Activated effector memory CD4-positive, alpha-beta T cell treated with Interleukin-2 at 50 U/mL for 16 hours (primary cell): ENCODE measurements at places on chromosomes 7 and 10.

GRCh38 chr10:29714096-29714874 lies 79.5 kb upstream of the SVIL start:
- no peak for DNase-seq

- DNase-seq, result no peak
Measured at GRCh38 chr7:48875045-48875916, 49.1 kb upstream of the CDC14C start.

- no peak for DNase-seq
Measured at GRCh38 chr10:67115972-67116371, 190.1 kb downstream of the LRRTM3 start.

DNA sequence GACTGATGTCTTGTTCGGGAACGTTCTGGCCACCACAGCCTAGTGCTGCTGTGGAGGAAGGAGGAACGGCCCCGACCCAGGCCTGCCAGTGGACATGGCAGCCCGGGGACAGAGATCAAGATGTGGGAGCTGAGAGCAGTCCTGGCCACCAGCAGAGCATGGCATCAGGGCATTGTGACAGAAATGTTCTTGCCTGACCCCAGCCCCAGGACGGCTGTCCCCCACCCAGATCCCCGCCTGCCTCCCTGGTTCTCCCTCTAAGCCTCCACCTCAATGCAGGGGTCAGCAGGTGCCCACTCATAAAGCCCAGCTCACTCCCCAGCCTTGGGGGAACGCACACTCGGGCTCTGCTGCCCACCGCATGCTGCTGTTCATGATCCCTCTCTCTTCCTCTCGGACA lies 42.9 kb upstream of the HSPA12A start:
- DNase-seq, result no peak

GRCh38 chr10:63343476-63343875 lies 122.3 kb downstream of the JMJD1C start:
- no peak for DNase-seq

DNA sequence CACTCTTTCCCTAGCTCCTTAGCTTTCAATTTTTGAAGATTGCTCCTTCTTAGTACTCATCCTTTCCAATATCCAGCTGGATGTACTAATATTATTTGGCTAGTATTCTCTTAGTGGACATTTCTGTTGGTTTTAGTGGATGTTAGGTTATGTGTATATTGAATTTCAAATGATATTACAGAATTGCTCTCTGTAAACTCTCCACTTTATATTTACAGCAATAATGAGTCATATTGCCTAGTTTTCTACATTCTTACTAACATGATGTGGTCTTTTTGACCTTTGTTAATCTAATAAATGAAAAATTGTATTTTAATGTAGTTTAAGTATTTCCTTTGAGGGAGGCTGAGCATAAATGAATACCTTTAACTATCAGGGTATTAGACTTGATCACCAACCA lies 69.4 kb downstream of the BICC1 start:
- DNase-seq, result no peak

DNA sequence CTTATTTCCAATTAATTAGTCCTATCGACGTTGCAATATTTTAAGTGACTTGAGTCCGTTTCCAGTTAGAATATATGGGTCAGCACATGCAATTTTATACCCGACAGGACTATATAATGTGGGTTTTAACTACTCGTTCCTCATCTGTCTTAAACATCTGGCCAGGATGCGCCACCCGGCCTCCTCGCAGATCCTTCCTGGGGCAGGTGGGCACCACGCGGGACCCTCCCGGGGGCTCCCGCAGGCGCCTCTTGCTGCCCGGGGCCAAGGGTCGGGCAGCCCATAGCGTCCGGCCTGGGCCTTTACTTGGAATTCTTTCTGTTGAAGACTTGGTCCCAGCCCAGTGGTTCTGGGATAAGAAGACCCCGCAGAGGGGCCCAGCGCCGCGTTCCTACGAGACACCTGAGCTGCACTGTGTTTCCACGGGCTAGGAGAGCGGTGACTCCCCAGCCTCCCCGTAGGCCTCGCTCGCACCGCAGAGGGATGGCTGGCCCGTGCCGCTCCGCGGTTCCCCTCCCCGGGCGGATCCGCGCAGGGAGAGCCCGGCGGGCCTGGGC lies 10.1 kb upstream of the MNX1 start:
- no peak for DNase-seq

- DNase-seq, result no peak
Measured at GRCh38 chr10:126565441-126565840, 105.1 kb downstream of the C10orf90 start.

GRCh38 chr10:59279476-59279875 lies 82.9 kb downstream of the FAM13C start:
- no peak for DNase-seq

DNA sequence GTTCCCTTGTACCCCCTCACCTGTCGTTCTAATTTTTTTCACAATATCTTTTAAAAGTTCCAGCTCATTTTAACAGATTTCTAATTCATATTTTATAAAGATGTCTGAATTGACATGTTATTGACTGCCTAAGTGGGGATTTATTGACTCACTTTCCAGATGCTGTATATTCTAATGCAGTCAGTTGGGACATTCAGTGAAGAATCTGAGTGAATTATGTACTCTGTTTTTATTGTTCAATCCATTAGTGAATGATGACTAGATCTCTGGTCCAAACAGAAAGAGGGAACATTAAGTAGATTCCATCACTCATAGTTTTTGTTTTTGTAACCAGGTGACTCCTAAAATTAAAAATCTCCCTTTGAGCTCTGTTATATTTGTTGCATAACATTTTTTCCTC lies 54.3 kb downstream of the LOXL4 start:
- DNase-seq, result no peak

DNA sequence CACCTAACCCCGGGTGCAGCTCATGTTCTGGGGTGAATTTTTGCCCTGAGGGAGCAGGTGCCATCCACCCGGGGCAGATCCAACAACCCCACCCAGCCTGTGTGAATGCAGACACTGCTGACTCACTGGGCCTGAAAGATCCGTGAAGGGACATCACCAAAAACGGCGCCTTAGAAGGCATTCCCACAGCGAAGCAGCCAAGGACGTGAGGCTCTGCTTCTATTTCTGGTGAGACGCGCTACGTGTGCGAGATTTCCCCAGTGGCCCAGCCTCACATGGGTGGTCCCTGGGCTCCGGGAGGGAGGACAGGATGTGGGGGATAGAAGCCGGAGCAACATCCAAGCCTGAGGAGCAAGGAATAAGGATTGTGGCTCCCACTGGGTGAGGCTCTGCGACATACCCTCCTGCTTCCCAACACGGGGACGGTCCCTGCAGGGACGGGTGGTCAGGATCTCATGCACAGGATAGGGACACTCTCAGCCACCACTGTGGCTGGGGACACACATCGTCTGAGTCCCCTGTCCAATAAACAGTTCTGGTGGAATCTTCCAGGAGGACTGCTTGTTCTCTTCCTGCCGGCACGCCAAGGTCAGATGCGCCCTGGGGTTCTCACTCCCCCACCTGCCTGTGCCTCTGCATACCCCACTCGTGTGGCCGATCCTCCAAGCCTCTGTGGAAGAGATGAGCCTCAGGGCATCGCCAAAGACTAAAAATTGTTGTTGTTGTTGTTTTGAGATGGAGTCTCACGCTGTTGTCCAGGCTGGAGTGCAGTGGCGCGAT lies 70.2 kb downstream of the ZRANB1 start:
- no peak for DNase-seq

DNA sequence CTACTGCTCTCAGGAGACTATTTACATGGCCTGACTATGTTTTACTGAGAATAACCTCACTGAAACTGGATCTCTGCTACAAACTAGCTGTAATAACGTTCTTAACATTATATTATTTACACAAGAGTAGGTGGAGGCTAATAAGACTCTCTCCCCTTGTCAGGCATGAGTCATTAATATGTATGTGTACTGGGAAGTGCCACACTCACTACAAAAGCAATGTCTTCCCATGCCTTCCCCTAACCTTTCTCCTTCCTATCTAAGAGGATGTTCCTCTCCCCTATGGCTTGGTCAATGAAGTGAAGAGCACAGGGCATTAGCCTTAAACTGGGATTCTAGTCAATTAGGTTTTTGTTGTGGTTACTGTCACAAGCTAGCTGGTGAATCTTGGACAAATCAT lies 147.9 kb downstream of the DGKB start:
- DNase-seq, result no peak

- no peak for DNase-seq
Measured at GRCh38 chr10:59460601-59461000, 98.3 kb upstream of the FAM13C start.

DNA sequence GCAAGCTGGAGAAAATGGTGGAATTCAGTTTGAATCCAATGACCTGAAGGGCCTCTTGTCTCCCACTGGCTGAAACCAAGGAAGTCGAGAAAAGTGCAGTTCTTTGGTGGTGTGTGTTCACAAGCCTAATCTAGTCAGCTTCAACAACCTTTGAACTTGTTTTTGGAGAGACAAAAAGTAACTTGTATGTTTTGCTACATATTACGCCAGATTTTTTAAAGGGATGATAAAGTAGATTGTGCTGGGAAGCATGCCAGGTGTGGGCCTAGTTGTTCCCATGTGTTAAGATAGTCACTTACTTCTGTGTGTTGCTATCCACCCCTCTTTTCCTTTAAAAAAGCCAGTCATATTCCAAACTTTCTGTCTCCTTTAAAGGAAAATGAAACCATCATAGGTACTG lies 79.7 kb upstream of the FAM3C start:
- DNase-seq, result no peak

GRCh38 chr7:75689246-75690099 lies 49.3 kb downstream of the HIP1 start:
- no peak for DNase-seq

GRCh38 chr7:51064688-51065087 lies 251.9 kb downstream of the COBL start:
- no peak for DNase-seq

DNA sequence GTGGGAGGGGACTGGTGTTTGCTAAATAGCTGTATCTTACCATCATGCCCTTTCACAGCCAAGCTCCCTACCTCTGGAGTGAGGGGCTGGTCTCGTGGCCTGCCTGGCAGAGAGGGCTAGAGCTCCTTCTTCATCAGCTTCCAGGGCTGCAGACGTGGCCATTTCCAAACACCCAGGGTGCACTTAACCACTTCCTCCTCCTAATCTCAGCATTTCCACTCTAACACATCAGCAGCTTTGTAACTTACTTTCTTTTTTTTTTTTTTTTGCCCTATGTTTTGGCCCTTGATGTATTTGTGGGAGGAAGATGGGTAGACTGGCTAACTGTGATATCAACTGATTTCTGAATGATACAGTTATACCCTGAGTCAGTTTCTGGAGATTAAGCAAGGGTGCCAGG lies 27.4 kb downstream of the LRRC4 start:
- no peak for DNase-seq

- DNase-seq, result no peak
Measured at GRCh38 chr7:141752634-141753033, 11.3 kb upstream of the TAS2R3 start.

GRCh38 chr7:105703207-105703930 lies 122.1 kb upstream of the EFCAB10 start:
- DNase-seq, result no peak

DNA sequence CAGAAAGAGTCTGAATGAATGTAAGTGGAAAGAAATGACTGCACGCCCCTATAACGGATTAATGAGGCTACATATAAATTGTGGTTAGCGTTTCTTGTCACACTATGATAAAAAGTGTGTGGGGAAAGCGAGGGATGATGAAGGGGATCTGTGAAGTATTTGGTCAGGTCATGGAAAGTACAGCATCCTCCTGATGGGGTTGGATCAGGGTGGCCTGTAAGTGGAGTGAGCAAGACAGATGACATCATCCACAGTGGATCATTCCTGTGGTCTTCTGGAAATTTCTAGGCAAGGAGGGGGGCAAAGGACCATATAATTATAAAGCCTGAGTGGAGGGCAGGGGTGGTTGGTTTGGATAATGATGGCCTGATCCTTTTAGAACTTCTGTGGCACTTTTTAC lies 606.0 kb downstream of the INHBA start:
- no peak for DNase-seq

GRCh38 chr7:107165341-107165740 lies 3.5 kb upstream of the HBP1 start:
- DNase-seq, result no peak

- DNase-seq, result no peak
Measured at GRCh38 chr7:28055161-28055544, 125.4 kb downstream of the JAZF1 start.

DNA sequence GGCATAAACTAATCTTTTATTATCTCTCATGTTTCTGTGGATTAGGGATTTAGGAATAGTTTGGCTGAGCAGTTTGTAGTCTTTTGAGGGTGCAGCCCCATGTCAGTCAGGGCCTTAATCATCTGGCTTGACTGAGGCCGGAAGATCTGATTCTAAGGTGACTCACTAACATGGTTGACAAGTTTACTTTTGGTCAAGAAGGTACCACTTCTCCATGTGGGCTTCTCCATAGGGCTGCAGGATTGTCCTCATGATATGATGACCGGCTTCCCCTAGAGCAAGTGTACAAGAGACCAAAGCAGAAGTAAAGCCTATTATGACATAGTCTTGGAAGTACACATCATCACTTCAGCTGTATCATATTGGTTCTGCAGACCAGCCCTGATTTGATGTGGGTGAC lies 45.9 kb upstream of the OIT3 start:
- no peak for DNase-seq

GRCh38 chr7:106793015-106793975 lies 71.8 kb upstream of the PIK3CG start:
- no peak for DNase-seq

DNA sequence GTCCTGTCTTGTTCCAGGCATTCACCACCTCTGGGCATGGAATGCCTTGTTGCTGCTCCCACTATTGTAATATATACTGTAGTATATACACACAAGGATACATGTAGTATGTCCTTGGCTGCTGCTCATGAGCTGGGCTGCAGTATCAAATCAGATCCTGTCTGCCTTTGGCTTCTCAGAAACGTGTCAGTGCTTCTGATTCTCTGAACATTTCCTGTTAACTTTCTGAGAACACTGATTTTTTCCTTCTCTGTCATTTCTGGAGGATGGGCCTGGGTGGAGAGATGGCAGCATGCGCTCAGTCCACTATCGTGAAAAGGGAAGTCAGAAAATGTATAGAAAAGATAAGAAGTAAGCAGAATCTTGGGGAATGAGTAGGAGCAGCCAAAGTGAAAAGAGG lies 12.2 kb downstream of the SFTPA2 start:
- no peak for DNase-seq

DNA sequence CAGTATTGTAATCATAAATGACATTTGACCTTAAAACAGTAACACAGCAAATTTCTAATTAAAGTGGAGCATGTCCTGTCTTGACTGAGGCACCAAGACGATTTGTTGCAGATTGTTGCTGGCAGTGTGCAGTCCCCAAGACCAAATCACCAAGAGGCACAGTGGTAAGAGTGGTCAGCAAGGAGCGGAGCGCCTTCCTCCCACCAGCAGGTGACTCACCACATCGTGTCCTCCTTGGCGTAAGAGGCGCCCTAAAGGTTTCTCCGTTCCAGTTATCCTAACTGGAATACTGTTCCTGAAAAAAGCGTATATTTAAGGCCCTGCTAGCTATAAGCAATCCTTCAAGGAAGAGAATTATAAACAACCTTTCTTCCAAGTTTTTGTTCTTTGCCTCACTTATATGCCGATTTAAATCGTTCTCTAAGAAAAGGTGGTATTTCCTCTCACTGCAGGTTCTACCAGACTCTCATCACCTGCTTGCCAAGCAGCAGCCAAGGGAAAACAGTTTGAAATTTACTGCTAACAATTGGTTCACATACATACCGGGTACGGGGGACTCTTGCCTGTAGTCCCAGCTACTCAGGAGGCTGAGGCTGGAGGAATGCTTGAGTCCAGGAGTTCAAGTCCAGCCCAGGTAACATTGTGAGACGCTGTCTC lies 10.7 kb upstream of the REPIN1 start:
- DNase-seq, result no peak

GRCh38 chr10:7511612-7512011 lies 100.8 kb upstream of the SFMBT2 start:
- no peak for DNase-seq
